Activated T-cell treated with anti-CD3 and anti-CD28 coated beads, Interleukin-2, amount 50 U/mL, for 72 hours (primary cell): ENCODE measurements at places on chromosomes 13 and 19. TPM values are rescaled to one million over a fixed set of nuclear protein-coding genes. Genes with fewer than 3 reads are reported as not detected.
A peak's percentile ranks its signal among the peaks of the same experiment; 100 is the strongest.

Gene ZNF30
- 8.5 TPM for total RNA-seq

Gene CILP2
- 0.86 TPM for total RNA-seq

Gene NXNL1
- not detected for total RNA-seq

Gene GJA3
- 0.74 TPM for total RNA-seq

Gene PHF11
- 98.9 TPM for total RNA-seq

Gene APLP1
- 2.4 TPM for total RNA-seq

Gene NLRP4
- total RNA-seq, result not detected

- DNase-seq, result no peak
Observed at GRCh38 chr13:50550151-50550550, 293.3 kb downstream of the DLEU7 start.

DNA sequence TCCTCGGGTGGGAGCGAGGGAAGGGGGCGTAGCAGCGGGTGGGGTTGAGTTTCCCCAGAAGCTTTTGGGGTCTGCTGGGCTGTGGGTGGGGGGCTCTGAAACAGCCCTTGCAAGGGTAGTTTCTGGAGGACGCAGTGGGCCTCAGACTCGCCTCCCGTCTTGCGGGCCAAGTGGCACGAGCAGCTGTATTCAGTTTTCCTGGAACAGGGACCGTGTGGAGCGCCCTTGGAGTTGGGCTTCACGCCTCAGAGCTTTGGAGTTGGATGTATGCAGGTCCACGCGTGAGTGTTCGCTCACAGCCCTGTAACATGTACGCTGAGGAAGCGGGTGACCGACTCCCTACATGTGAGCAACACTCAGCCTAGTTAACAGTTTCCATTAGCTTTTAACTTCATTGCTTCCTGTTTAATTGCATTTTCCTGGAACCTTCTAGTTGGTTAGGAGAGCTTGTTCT lies 603 bp downstream of the TM9SF2 start:
- DNase-seq, result peak; percentile 22

DNA sequence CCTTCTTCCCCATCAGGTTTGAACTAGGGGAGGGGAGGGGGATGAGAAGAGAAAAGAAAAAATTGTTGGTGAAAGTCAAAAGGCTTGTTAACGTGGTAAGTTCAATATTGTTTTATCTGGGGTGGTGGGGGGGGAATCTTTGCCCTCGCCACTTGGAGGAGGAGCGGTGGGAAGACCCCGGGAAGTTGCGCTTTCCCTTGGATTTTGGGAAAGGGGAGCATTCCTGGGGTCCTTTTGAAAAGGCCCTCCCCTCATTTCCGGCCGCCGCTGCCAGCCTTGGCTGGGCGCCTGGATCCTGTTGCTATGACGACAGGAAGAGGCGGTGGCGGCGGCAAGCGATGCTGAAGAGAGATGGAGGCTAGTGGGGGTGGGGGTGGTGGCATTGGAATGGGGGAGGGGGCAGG lies 4.6 kb upstream of the CACNG8 start:
- no peak for DNase-seq

- DNase-seq, result no peak
Observed at GRCh38 chr13:93118081-93118615, 108.5 kb upstream of the GPC6 start.

DNA sequence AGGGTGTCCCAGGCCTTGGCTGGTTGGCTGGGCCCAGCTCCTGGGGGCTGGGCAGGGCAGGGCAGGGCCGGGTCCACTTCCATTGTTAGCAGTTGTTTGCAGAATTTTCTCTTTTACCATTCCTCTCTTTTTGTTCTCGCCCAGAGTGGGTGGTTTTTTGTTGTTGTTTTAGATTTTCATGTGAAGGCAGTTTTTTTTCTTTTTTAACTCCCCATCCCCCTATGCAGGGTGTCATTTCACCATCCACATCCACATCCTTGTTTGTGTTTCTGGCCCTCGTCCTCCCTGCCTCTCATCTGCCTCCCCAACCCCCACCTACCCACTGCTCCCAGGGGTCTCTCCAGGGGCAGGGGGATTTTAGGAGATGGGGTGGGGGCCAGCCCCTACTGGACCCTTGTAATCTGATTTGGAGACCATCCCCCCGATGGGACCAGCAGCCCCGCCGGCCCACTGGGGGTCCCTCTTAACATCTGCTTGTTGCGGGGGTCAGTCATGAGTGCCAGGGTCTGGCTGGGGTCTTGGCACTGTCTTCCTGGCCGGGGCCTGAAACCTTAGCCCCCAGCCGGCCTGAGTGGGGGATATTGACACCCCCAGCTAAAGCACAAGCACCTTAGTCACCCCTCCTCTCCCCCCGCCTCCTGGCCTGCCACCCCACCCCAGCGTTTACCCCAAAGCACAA lies 10.4 kb downstream of the STX10 start:
- no peak for DNase-seq

DNA sequence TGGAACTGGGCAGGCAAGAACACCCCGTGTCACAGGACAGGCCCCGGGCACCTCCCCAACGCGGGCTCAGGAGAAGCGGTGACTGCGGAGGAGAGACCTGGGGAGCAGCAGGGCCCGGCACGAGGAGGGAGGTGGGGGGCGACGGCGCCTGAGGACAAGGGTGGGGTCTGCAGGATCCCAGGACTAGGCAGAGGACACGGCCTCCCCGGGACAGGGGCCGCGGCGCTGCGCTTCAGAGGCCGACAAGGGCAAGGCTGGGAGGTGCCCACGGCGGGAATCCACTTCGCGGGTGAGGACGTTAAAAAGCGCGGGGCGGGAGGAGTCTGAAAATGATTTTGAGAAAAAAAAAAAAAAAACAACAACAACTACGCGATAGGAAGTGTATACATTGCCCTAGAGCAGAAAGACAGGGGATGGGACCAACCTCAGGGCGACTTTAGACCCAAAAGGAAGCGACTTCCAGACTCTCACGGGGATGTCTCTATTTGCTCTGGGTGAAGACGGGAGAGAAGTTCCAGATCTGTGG lies 44.9 kb downstream of the ZNF611 start:
- peak; percentile 38 for DNase-seq

DNA sequence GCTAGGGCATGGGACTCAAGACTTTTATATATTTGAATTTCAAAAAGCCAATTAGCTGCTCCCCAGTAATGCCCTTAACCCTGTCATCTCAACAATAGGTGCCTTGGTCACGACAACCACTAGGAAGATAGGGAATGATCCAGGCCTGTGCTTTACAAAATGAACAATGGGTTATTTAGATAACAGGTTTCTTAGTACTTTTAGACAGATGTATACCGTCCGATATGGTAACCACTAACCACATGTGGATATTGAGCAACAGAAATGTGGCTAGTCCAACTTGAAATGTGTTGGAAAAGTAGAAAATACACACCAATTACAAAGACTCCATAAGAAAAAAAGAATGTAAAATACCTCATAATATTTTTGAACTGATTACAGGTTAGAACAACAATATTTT lies 201.2 kb downstream of the LHFPL6 start:
- DNase-seq, result no peak

GRCh38 chr13:91238036-91238435 lies 109.5 kb upstream of the MIR17HG start:
- DNase-seq, result no peak

DNA sequence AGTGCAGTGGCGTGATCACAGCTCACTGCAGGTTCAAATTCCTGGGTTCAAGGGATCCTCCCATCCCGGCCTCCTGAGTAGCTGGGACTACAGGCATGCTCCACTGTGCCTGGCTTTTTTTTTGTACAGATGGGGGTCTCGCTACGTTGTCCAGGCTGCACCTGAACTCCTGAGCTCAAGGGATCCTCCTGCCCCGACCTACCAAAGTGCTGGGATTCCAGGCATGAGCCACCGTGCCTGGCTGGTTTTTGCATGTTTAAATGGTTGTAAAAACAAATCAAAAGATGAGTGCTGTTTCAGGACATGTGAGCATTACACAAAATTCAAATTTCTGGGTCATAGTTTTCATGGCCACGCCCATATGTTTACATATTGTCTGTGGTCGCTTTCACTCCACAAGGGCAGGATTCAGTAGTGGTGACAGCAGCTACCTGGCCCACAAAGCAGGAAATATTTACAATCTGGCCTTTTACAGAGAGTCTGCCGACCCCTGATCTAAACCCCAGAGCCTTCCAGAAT lies 5.3 kb downstream of the MATK start:
- no peak for DNase-seq

DNA sequence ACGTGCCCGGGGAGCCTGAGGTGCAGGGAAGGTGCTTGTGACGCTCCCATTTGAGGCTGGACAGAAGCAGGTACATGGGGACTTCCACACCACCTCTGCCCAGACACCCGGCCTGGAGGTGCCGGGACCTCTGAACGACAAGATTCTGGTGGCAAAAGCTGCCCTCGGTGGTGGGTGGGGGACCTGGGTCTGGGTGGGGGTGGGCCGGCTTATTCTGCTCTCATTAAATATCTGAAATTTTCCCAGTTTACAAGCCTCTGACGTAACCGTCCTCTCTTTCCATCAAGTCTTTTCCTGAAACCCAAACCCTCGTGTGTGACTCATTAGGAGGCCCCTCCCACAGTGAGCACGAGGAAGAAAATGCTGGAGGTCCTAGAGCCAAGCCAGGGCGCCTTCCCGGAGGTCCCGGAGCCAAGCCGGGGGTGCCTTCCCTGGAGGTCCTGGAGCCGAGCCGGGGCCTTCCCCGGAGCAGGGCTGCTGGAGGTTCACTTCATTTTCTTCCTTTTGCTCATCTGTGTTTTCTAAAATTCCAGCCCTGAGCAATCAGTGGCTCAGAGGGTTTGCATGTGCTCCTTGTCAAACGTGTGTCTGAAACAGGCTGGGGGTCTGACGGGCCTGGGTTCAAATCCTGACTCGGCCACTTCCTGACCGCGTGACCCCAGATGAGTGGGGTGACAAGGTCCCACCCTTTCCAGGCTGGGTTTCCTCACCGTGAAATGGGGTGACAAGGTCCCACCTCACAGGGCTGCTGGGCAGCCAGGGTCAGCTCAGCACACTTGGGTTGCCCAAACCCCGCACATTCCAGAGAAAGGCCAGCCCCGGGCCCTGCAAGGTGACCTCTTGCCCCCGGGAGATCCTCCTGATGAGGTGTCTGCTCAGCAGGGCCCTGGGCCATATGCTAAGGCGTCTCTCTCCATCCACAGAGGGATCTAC lies 10.0 kb downstream of the CFD start:
- DNase-seq, result no peak

GRCh38 chr19:728011-728410 lies 19.3 kb downstream of the PALM start:
- no peak for DNase-seq

- no peak for DNase-seq
Observed at GRCh38 chr19:14731200-14731599, 41.4 kb downstream of the ZNF333 start.
